ENCODE measurements at places on chromosomes 6 and 20. TPM values are rescaled to one million over a fixed set of nuclear protein-coding genes. Genes with fewer than 3 reads are reported as not detected.

DNA sequence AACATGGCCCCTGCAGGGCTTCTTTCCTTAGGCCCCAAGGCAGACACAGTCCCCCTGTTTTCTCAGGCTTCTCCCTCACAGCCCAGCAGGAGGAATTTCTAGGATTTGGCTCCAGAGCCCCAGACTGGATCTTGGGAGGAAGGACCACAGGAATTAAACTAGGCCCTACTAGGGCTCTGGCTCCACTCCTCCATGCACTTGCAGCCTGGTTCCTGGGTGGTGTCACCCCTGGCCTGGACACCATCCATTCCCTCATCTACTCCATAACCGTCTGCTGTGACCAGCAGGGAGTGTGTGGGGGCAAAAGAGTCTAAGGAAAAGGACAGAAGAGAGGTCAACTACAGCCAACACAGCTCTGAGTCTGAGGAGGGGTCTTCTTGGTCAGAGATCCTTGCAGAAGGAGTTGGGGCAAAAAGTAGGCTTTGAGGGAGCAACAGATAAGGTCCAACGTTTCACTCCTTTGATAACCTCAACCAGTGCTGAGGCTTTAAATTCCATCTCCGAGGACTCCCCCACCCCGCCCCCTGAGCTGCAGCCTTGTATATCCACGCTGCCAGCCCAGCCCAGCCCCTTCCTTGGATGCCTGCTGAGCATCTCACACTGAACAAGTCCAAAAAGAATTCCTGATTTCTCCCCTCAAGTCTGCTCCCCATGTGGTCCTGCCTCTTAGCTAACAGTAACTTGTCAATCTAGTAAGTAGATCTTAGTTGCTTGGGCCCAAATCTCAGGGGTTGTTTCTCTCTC, 27.9 kb upstream of the SPDEF start:
- no peak for DNase-seq

GRCh38 chr6:43766964-43767461, 3.0 kb upstream of the VEGFA start:
- DNase-seq, result no peak

DNA sequence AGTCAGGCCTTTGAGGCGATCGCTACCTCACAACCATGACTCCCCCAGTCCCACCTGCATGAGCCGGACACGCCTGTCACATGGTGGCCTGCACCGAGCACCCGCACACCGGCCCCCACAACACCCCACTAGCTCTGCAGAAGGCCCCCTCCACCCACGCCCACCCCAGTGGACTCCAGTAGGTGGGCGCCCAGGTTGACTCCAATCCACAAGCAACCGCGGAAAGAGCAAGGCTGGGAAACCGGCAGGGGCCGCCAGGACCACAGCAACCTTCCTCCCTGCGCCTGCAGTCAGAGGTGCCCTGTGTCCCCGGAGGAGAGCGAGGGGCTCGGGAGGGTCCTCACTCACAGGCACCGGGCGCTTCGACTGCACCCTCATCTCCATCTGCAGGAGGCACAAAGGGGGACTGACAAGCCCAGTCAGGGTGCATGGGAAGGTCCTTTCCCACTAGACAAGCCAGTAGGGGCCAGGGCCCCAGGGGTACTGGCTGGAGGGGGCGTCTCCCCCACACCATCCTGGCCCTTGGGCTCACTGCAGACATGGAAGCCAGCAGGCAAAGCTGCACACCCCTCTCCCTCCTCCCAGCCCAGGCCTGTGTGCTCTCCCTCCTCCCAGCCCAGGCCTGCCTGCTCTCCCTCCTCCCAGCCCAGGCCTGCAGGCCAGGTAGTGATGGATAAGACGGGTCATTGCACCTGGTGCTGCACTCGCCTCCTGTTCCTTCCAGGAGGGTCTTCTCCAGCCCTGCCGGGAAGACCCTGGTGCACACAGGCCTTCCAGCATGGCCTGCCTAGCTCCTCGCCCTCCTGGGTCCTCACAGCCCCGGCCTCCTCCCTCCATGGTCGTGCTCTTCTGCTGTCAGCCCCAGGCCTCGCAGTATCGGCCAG, 137.2 kb downstream of the DLL1 start:
- no peak for DNase-seq

DNA sequence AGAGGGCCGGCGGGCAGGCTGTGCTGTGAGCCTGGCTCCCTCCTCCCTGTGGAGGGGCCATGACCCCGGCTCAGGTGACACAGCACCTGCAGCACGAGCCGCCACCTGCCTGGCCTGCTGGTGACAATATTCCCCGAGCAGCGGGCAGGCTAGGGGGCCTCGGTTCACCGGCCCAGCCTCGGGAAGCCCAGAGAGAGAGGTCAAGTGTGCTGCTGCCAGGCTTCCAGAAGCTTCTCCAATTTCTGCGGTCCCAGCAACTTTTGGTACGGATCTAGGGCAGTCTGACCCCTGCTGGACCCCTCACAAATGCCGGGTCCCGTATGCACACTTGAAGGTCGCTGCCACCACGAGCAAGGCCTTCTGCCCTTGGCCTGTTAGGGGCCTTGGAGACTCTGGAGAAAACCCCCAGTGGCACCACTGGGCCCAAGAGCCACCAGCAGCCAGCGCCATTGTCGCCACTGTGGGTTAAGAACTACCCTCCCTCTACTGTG, 38.6 kb upstream of the NOL4L start:
- no peak for DNase-seq

EBF4 gene
- total RNA-seq, result 1.8 TPM
